ENCODE measurements at places on chromosomes 3 and 15.

- peak; percentile 67 for DNase-seq
Measured at GRCh38 chr15:40398413-40398873, 7.2 kb upstream of the IVD start.

DNA sequence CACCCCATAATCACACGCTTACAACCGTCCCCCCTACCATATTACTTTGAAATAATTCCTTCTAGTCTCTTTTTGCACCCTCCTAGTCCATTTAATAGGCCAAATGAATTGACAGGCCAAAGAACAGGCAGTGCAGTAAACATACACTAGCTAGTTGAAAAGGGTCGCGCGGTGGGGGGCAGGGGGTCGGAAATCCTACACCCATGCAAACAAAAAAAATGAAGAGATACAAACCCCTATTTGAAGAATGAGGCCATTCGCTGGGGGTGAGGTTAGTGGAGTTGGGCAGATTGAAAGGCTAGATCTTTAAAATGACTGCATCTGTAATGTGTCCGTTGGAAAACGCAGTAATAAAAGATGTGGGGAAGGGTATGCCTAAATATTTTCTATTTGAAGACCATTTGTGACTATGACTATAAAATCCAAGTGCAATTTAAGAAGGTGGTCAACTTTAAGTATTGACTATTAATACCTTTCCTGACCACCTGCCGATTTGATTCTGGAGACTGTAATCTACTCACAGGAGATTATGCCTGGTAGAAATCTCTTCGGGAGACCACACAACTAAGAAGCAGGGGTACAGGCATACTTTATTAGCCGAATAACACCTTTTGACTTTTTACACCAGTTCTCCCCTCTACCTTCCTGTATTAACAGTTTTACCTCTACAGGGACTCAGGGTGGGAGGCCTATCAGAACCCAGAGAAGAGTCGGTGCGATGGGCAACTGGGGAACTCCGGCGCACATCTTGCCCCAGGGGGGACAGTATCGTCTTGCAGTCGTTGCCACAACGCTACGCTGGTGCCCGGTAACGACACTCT, 762 bp upstream of the ARL6 start:
- no peak for DNase-seq

DNA sequence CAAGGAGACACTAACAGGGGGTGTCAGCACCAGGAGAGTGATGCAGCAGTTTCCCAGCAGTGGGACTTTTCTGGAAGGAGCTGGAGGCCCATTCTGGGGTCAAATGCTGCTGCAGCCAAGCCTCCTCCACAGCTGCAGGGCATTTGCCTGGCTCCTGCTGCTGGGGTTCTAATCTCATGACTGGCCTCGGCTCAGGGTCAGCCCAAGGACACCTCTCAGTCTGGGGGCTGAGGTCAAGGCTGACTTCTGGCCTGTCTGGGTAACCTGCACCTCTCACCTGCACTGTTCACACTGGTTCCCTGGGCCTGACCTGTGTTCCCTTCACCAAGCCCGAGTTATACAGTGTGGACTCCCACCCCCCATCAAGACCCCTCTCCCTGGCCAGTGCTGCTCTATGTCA, 10.4 kb upstream of the C15orf39 start:
- no peak for DNase-seq

DNA sequence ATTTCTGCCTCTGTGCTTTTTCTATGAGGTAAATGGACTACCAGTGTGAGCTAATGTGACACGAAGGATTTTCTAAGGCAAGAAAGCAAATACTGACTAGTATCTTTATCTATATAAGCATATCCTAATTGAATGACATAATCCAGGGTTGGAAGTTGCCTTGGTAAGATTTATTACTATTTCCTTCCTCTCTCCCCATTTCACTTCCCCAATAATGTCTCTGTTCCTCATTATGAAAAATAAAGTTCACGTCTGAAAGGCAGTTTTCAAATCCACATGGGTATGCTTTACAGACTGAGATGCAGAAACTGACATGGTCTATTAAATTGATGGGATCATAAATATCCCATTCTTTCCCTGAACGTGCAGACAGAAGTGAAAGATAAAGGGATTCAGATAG, 86.0 kb downstream of the DTWD1 start:
- DNase-seq, result no peak

- DNase-seq, result peak; percentile 62
Measured at GRCh38 chr15:41870689-41871081, 23.2 kb downstream of the SPTBN5 start.

GRCh38 chr3:30471066-30471465, 135.3 kb upstream of the TGFBR2 start:
- DNase-seq, result no peak

GRCh38 chr3:24373198-24373959, 121.3 kb downstream of the THRB start:
- no peak for DNase-seq

DNA sequence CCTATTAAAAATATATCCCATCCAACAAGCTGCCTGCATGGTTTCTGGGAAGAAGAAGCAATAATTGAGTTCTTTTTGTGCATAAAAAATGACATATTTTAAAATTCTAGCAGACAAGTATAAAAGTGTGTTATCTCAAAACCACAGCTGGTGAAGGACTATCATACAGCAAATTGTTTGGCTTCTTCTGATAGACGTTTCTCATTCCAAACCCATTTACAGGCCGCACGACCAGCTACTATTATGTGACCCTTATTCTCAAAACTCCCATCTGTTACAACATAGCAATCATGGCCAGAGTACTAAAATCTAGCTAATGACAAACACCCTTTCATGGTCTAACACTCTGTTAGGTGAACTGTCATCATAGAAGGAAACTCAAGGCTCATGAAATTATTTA, 21.7 kb downstream of the ETFA start:
- no peak for DNase-seq

- no peak for DNase-seq
Measured at GRCh38 chr3:43213631-43214030, 72.7 kb upstream of the SNRK start.

GRCh38 chr3:10249833-10250232, 1.6 kb downstream of the TATDN2 start:
- DNase-seq, result no peak

- no peak for DNase-seq
Measured at GRCh38 chr3:21117370-21117769, 633.6 kb downstream of the ZNF385D start.

DNA sequence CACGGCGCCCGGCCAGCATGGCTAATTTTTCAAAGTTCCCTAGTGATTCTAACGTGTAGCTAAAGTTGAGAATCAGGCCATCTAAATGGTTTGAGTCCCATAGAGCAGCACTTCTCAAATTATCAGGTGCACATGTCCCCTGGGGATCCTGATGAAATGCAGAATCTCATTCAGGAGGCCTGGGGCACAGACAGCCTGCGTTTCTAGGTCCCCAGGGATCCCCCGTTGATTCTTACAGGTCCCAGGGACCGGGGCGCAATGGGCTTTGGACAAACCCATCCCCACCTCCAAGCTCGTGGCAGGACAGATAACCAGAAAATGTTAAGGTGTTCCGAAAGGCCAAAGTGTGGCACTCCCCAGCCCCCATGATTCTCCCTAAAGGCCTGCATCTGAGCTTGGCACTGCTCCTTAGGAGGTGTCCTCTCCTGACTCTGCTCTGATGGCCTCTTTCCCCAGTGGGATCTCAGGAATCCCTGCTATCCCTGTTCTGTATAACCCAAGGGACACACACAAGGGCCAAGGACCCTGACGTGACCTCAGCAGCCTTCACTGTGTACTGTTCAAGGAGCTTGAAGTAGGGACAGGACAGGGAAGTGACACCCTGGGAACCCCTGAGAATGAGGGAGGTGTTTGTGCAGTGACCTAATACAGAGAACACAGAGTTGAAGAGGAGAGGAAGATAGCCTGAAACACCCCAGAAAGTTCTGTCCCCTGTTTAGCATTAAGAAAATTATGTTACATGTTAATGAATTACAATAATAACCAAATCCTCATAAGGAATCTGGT, 8.0 kb downstream of the LRRK1 start:
- no peak for DNase-seq

GRCh38 chr3:12926660-12927059, 85.3 kb upstream of the RPL32 start:
- no peak for DNase-seq

DNA sequence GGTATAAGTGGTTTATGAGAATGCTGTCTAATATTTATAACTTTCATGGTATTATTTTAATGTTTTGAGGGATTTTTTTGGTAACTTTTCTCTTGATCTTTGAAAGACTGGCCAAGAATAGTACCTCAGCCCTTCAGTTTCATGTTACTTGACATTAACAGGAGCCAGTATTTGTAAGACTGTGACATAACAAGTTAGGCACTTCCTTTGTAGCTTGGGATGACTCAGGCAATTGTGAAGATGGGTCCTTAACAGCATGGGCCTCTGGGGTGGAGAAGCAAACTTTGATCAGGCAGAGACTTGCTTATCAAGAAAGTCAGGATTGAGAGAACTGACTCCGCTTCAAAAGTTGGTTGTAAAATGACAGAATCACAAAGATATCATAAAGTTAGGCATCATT, 9.5 kb downstream of the LRRC49 start:
- no peak for DNase-seq

DNA sequence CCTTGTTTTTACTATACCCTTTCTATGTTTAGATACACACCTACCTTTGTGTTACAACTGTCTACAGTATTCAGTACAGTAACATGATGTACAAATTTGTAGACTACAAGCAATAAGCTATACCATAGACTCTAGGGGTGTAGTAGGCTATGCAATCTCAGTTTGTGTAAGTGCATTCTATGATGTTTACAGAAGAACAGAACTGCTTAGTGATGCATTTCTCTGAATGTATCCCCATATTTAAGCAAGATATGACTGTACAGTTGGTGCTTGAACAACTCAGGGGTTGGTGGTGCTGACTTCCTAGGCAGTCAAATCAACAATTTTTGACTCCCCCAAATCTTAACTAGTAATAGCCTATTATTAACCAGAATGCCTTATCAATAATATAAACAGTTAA, 467.1 kb upstream of the TGFBR2 start:
- DNase-seq, result no peak

DNA sequence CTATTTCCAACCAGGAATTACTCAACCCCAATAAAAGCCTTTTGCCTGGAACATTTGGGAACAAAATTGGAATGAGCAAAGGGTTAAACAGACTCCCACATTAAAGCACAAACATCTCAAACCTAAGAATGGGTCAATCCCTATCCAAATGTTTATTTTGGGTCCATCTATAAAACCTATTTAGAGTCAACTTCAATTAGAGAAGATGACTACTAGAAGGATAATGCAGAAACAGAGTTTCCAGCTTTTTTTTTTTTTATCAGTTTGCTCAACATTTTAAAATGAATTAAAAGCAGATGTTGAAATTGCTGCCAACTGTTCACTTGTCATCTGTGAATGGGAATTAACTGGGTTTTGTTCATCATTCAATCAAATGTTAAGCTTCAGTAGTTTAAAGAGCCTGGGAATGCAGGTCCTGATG, 4.1 kb upstream of the TBC1D23 start:
- no peak for DNase-seq

GRCh38 chr3:14758297-14758696, 60.5 kb upstream of the FGD5 start:
- DNase-seq, result no peak

DNA sequence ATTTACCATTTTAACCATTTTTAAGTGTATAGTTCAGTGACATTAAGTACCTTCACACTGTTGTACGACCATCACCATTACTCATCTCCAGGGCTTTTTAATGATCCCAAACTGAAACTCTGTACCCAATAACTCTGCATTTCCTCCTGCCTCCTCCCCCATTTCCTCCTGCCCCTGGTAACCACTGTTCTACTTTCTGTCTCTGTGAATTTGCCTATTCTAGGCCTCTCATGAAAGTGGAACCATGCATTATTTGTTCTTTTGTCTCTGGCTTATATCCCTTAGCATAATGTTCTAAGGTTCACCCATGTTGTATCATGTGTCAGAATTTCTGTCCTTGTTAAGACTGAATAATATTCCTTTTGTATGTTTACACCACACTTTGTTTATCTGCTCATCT, 154.2 kb downstream of the MECOM start:
- DNase-seq, result no peak

DNA sequence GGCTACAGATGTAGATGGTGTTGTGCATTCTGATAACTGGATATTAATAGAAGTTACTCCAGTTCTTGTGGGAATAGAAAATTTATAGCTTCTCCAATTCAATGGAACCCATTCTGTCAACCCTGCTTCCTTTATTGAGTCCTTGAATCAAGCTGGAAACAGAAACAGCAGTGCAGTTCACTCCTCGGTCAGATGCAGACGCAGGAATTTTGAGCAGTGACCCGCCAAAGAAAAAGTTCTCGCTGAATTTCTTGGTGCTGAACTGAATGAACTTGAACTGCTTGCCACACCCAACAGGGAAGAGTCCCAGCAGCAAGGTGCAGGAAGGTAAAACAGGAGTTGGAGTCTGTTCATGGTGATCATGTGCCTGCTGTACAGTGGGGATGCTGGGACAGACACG, 10.3 kb downstream of the HRH1 start:
- no peak for DNase-seq

- no peak for DNase-seq
Measured at GRCh38 chr15:44173813-44174212, 21.3 kb downstream of the FRMD5 start.

DNA sequence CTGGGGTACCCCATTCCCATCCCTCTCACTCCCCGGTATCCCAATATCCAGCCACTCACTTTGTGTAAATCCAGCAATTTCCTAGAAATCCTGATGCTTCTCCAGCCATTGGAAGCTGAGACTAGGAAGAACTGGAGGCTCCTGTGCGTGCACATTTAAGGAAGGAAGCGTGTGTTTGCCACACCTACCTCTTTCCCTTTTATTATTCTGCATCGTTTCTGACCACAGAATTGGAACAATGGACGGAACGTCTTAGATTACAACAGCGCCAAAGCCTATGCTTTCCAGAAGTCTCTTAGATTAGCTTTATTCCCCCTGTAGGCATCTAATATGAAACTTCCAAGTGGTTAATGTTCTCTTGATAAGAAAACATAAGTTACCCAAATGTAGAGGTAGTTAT, 234.8 kb upstream of the TRIM42 start:
- no peak for DNase-seq

DNA sequence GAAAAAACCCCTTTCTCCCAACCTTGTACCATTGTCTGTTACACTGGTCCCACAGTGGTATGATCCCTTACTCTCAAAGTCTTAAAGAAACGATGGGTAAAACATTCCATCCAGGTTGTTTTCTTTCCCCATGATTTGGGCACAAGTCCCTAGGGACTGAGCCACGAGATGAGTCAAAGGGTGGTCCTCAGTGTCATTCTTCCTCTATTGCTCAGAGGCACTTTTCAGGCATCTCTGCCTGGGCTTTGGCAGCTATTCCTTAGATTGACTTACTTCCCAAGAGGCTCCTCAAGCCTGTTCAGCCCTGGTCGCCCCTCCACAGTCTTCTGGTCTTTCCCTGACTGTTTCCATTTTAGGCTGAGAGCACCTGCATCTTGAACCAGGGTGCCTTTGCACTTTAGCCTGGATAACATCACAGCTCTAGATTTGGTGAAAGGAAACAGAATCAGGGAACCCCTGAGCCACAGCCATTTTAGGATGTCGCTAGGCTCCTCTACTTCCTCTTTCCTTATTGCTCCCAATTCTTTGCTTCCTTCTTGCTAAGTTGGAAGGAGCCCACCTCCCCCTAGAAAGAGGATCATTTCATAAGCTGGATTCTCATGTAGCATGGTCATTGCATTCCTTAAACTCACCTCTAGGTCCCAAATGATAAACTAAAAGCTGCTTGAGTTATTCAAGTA, 131.0 kb upstream of the TPRG1 start:
- DNase-seq, result no peak

GRCh38 chr3:168802766-168803165, 707.0 kb upstream of the GOLIM4 start:
- no peak for DNase-seq

Data from activated naive CD4-positive, alpha-beta T cell treated with anti-CD3 and anti-CD28 coated beads, Interleukin-2, amount 50 U/mL, for 72 hours (primary cell).